Activated T-cell treated with anti-CD3 and anti-CD28 coated beads, Interleukin-2, amount 50 U/mL, for 1 hour (primary cell): ENCODE measurements at places on chromosomes 2 and 18.

GRCh38 chr18:48032876-48033789, 102.7 kb upstream of the SMAD2 start:
- DNase-seq, result no peak

GRCh38 chr2:66649006-66649405, 214.1 kb downstream of the MEIS1 start:
- no peak for DNase-seq

DNA sequence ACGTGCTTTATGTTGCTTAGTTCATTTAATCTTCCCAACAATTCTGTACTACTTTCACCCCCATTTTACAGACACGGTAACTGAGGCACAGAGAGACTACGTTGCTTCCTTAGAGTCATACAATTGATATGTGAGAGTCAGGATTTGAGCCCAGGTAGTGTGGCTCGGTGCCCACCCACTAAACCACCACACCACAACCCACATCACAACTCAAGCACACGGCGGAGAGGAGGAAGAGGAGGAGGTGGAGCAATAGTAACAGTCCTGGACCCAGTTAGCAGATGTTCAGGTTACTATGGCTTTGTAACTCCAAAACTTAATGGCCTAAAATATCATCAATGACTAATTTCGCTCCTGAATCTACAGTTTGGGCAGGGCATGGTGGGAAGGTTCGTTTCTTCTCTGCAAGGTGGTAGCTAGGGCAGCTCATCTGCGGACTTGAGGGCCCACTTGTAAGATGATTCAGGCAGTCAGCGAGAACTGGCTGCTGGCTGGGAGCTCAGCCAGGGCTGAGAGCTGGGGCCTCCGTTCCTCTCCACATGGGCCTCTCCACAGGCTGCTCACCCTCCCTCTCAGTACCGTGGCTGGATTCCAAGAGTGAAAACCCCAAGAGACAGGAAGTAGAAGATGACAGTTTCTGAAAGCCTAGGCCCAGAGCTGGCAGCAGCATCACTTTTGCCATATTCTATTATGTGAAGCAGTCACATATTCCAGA, 167.1 kb downstream of the ZFP36L2 start:
- DNase-seq, result peak; percentile 52

DNA sequence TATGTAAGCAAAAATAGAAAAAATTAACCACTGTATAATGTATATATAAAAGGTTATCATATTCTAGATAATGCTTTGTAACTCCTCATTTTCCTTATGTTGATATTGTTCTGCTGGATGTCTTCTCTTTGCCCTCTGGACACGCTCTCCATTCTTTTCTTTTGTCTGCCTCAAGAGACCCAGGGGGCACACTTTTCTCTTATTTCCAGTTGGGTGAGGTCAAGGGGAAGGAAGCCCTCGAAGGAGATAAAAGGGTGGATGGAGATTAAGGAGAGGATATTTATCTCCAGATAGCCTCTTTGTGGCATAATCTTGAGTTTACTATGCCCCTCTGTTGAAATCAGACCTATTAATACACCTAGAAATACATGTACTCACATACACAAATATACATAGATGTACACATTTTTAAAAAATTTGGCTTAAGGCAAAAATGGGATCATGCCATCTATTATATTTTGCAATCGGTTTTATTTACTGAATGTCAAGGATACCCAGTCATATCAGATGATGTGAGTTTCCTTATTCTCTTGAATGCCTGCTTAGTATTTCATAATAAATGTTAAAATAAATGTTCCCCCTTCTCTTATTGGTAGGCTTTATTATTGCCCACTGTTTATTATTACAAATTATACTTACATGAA, 65.3 kb downstream of the LCLAT1 start:
- DNase-seq, result no peak

- DNase-seq, result no peak
These were observed 2.9 kb downstream of the MEX3C start for GRCh38 chr18:51194604-51195003.

DNA sequence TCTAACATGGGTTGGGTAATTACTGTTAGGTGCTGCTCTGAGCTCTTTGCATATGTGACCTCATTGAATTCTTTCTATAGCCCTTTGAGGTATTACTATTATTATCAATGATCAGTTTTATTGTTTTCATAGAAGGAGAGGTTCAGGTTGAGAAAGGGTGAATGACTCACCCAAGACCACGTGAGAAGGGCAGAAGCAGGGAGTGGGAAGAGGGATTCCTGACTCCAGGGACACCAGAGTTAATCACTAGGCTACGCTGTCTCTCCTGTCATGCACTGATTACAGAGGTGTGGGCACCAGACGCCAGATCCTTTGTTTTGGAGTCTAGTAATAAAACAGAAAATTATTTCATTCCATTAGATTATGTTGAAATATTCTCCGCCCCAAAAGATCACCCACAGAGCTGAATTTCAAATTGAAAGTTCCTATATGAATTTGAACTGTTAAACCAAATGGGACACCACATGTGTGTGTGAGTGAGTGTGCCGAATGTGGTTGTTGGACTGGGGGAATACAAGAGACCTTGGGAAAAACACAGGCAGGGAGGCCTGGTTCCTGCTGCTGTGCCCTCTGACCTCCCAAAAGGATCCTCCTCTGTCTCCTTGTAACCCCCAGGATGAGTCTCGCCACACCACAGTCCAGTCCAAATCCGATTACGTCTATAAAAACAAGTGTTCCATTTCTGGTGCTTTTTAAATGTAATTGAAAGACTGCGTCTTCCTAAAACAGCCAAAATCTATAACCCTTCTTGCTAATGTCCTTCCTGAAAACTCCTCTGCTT, 215.4 kb downstream of the ZNF521 start:
- DNase-seq, result no peak

- DNase-seq, result no peak
These were observed 7.8 kb downstream of the NT5DC4 start for GRCh38 chr2:112728378-112729175.

DNA sequence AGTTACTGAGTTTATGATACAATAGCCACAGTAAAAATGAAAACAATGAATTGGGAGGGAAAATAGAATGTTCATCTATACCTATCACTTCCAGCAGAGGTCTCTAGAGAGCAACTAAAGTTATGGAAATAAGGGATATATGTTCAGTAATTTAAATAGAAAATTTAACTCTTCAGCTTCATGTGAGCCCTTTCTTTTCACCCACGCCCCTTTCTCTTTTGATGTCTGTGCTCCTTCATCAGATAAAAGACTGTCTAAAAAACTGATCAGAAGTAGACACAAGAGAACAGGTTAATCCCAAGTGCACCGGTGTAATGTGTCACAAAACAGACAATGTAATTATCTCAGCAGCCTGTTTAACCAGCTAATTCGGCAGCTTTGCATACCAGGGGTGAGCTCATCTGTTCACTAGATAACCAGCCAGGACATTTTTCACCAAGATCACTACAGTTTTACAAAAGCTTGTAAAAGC, 238.5 kb upstream of the ERBB4 start:
- DNase-seq, result no peak

GRCh38 chr18:28574175-28574574, 397.2 kb upstream of the CDH2 start:
- no peak for DNase-seq

DNA sequence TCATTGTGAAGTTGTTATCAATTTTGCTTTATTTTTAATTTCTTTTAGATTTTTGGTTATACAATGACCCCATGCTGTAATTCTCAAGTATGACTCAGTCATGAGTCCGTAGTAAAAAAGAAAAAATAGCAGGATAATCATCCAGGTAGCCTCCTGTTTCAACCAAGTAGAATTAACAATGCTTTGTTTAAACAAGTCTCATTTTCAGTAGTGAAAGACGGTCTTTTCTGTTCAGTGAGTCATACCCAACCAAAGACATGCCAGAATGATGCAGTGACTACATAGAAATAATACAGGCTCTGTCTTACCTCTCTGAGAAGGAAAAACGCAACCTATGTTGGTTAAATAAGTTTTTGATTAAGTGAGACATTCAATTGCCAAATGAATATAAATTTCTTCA, 67.8 kb upstream of the DSC1 start:
- no peak for DNase-seq

DNA sequence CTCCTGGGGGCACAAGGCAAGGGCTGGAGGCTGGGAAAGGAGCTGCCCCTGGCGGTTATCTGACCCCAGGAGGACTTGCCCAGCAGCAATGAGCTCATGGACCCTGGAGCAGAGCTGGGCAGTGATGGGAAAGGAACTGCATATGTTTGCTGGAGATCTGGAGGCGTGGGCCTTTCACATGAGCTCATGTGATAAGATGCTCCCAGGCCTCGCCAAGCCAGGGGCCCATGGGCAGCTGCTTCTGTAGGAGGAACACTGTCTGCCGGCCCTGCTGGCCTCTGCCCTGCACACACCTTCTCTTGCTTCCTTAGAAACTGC, 9.0 kb upstream of the NPPC start:
- no peak for DNase-seq

DNA sequence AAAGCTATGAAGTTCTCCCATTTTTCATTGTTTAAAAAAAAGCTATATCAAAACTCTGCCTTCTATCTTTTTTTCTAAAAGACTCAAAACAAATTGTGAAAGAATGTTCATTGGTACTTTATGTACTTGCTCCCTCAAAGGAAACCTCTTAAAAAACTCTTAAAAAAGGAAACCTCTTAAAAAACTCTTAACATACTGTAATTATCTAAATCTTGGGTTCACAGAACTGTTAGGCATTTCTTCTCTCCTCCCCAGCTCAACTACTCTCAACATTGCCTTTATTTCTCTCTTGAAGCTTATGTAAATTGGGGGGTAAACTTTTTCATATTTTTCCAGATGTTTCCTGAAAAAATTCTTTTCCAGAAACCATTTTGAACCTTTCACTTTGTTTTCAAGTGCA, 330.5 kb upstream of the SLC39A10 start:
- DNase-seq, result no peak

DNA sequence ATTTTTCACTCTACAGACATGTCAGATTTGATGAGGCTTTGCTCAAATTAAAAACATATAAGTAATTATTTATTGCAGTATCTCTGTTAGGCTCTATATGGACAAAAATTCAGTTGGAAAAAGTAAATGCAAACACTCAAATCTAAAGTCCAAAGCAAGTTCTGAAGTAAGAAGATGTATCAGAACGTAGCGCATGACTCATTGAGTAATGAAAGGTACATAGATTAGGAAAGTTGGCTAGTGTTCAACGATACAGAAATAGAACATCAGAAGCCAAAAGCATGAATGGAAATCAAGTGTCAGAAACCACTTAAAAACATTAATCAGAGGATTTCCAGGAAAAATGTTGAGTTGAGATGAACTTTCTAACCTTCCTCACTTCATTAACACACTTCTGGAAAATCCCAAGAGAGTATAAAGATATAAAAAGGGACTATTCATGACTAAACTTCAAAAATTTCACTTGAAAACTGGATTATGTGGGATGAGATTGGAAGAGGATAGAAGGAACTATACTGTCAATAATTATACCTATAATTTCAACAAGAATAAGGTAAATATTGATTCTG, 494.1 kb downstream of the LRRTM4 start:
- DNase-seq, result no peak
